ENCODE measurements at places on chromosomes 5 and 9.

DNA sequence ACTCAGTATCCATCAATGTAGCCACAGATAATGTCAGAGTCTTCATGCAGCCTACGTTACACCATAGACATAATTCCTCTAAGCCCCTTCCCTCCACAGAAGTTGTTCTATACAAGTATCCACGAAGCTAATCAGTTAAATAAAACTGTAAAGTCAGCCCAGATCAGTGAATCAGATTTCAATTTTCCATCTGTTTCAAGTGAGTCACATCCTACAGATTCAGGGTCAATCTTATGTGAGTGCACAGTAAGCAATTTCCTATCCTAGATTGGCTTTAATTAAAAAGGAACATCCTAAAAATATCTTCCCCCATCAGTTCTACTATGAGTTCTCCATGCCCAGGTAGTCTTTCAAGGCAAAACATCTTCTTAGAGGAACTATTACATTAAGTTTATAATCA, 402.5 kb downstream of the EFNA5 start:
- DNase-seq: no peak

DNA sequence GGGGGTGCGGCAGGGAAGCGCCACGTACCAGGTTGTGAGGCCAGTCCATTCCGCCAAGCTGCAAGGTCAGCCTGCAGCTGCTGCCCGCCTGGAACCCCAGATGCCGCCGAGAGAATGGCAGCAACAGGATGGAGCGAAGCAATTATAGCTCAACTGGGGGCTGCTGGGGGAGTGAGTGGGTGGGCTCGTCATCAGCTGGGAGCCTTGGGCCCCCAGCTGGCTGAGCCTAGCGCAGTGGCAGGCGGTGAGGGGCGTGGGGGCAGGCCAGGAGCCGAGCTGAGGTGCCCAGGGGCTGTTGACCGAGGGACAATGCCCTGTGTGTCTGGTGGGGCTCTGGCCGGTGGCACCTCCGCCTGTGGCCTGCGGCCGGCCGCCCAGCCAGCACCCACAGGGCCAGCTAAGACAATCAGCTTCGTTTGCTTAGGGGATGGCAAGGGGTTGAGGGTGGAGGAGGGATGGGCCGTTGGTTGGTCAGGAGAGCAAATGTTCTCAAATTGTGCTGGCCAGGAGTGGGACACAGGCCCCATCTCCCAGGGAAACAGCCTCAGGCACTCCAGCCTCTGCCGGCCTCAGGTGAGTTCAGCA, at the start of gene IL17B:
Gene IL17B (minus strand): TSS at position 116 of the 585 bp plus-strand sequence. CDS start 67 bp downstream, at position 49.
- no peak for DNase-seq

DNA sequence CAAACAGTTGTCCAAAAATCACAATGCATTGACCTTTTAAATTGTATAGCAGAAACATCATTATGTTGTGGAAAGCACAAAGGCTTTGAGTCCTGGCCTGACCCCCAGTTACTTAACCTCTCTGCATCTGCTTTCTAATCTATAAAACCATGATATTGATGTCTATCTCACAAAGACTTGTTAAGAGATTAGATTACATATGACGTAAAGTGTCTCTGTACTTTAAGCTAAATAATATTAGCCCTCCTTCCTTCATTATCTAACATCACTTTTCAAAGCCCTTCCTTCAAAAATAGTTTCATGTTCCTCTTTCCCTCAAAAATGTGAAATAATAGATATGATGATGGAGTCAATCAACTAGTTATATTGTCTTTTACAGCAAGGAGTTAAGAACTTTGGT, 3.4 kb downstream of the ADAMTS6 start:
- no peak for DNase-seq

DNA sequence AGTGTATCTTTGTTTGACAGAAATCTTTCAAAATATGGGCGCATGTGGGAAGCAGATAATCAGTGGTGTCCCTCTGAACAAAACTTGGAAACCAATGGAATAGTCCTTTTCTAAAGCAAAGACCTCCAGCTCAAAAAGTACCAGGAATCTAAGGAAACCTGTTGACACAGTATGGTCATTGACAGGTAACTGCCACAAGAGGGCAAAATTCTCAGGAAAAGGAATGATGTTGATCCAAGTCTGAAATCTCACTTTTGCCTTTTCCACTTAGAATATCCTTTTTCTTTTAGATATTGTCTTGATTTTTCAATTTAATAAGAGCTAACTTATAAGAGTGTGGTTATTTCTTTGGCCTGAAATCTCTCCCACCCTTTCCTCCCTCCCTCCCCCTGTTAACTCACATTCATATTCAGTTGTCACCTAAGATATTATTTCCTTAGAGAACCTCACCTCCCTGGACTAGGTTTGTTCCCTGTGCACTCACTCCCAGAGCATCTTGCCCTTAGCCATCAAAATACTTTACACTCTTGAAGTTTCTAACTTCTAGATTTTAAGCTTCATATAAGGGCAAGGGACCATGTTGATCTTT, 59.0 kb upstream of the BARX1 start:
- no peak for DNase-seq

DNA sequence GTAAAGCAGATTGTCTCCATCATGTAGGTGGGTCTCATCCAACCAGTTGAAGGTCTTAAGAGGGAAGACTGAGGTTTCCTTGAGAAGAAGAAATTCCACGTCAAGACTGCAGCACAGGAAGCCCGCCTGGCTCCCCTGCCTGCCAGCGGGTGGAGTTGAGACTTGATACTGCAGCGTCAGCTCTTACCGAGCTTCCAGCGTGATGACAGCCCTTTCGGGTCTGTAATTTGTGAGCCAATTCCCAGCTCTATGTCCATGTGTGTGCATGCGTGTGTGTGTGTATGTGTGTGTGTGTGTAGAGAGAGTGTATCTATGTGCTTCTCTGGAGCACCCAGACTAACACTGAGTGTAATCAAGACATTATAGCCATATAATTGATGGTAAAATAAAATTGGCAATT, 379.7 kb upstream of the IRX2 start:
- DNase-seq: no peak

DNA sequence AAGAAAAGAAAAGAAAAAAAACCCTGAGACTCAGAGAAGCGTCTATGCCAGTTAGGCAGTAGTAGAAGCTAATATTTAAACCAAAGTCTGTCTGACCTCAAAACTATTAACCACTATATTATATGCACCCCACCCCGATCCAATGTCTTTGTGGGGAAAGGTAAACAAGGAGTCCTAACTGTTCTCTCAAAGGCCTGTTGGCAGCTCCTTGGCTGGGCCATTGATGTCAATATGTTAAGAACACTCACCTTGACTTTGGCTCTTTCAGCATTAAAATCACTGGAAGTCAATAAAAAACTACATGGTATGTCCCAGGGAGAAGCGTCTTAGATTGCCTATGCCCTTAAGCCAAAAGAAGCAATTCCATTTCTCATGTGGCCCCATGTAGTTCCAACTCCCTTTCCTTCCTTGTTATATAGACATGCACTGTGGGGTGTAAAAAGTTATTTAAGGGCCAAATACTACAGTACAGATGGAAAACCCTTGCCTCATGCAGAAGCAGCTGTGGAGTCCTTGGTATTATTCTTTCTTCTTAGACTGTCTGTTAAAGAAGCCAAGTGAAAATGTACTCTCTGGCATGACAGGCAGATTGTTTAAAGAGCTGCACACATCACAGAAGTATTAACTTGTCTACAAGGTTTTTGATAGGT, 308.6 kb upstream of the RPS23 start:
- DNase-seq: no peak

DNA sequence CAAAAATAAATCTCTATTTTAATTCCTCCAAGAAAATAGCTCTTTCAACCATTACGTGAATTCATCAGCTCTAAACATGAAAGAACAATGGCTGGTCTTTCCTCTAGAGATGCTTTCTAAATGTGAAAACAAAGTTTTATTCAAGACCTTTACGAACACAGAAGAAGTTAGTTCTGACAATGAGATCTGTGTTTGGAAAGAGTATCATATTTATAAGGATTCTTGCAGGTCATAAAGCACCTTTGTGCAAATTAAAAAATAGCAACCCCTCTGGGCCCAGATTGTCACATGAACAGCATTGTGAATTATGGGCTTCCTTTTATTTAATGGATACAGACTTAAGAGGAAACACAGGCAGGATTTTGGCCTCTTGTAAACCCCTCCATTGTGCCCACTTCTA, 17.7 kb upstream of the FTMT start:
- DNase-seq: no peak

GRCh38 chr5:108857905-108858304, 110.2 kb downstream of the FER start:
- DNase-seq: no peak

DNA sequence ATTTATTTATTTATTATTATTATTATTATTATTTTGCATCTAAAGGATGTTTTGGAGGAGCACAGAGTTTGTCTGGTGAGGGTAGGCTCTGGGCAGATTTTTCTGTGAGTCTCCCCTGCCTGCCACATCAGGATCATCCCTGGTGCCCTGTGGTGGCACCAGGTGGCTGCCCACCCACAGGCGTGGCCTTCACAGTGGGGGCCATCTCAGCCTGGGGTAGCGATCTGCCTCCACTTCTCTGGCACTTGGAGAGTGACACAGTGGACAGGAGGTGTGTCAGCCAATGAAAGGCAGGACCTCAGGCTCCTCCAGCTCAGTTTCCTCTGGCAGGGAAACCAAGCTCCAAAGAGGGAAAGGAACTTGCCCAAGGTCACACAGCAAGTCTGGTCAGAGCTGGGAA, 30.0 kb downstream of the SLC6A7 start:
- DNase-seq: no peak

DNA sequence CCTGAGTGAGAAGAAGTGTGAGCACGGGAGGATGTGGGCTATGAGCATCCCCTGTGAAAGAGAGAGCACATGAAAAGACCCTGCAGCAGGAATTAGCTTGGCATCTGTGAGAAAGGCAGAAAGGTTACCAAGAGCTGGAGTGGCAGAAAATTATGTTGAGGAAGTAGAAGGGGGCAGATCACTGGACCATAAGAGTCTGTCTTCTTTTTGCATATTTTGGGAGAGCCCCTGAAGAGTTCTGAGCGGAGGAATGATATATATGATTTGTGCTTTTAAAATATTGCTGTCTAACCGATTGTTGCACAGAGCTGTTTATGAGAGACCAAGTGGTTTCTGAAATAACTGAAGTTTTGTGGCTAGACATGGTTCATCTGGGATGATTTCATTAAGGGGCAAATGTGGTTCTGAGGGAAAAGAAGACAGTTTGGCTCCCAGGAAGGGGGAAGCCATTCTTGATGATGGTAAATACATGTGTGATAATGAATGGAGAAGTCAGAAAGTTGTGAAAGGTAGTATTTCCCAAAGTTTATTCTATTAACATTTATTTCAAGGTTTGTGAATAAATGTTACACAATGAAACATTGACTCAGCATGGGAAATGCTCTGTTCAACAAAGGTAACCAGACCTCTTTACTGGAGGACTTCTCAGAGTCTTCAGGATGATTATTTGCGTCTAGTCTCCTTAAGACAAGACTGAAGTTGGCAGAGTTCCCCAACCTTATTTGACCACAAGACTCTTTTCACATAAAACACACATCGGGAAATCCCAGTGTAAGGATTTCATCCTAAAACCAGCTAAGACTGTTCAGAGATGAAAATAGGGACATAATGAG, 31.5 kb upstream of the ADRB2 start:
- DNase-seq: no peak

DNA sequence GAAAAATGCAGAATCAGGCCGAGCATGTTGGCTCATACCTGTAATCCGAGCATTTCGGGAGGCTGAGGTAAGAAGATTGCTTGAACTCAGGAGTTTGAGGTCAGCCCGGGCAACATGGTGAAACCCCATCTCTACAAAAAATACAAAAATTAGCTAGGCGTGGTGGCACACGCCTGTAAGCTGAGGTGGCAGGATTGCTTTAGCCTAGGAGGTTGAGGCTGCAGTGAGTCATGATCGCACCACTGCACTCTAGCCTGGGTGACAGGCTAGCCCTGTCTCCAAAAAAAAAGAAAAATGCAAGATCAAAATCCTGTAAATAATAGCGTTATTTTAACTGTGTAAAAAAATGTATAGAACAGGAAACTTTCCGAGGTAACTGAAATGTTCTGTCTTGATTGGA, 39.4 kb downstream of the RNF44 start:
- no peak for DNase-seq

- no peak for DNase-seq
These were observed 928 bp downstream of the HACD4 start for GRCh38 chr9:21030389-21031035.

GRCh38 chr5:155616779-155617392, 603.3 kb downstream of the KIF4B start:
- no peak for DNase-seq
